ENCODE measurements at places on chromosomes 12 and 14. TPM values are rescaled to one million over a fixed set of nuclear protein-coding genes. Genes with fewer than 3 reads are reported as not detected.

Gene TAS2R50
- total RNA-seq: 2.1 TPM

Gene SERPINA6
- 3.5 TPM for total RNA-seq

Gene OR4E2
- not detected for total RNA-seq

Gene NINJ2
- total RNA-seq: not detected

Gene IL31
- not detected for total RNA-seq

Gene FAM181A
- total RNA-seq: not detected

Gene RTL1
- total RNA-seq: not detected

Gene TMEM132D
- not detected for total RNA-seq

Gene PZP
- total RNA-seq: not detected

Gene VTI1B
- total RNA-seq: 41.9 TPM

Gene SLC41A2
- total RNA-seq: 68.8 TPM

Gene SVOP
- total RNA-seq: not detected

Gene GLS2
- total RNA-seq: not detected

All from cardiac ventricle fibroblast (primary cell).